Left kidney (tissue), 8 donors: ENCODE measurements at places on chromosomes 6 and 20.

DNA sequence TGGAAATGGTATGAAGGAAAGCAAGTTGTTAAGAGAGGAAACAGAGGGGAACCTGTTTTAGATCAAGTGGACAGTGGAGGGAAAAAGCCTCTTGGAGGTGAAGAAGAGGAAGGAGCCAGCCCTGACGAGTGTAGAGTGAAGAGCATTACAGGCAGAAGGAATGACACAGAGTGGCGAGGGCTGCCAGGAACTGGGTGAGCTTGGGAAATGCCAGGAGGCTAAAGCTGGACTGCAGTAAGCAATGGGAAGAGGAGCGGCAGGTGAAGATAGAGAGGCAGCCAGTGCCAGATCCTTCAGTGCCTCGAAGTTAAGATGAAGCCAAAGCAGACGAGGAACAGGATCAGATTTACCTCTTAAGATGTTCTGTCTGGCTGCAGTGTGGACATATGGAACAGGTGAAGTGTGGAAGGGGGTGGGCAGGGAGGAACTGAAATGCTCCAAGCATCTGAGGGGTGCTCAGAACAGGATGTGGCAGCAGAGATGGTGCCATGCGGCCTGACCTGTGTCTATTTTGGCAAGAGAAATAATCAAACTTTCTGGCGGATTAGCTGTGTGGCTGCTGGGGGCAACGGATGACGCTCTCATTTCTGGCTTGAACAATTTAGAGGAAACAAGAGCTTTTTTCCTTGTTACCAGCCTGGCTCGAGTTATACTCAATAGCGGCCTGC is 748.4 kb downstream of the PTPRT start:
- DNase-seq, result no peak

- DNase-seq, result no peak
These were observed 60.0 kb downstream of the JARID2 start for GRCh38 chr6:15305909-15306308.

DNA sequence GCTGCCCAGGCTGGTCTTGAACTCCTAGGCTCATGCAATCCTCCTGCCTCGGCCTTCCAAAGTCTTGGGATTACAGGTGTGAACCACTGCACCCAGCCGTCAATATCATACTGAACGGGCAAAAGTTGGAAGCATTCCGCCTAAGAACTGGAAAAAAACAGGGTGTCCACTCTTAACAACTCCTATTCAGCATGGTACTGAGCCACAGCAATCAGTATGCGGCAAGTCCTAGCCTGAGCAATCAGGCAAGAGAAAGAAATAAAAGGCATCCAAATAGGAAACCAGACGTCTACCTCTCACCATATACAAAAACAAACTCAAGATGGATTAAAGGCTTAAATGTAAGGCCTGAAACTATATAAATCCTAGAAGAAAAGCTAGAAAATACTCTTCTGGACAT is 83.1 kb downstream of the FKBP5 start:
- no peak for DNase-seq

DNA sequence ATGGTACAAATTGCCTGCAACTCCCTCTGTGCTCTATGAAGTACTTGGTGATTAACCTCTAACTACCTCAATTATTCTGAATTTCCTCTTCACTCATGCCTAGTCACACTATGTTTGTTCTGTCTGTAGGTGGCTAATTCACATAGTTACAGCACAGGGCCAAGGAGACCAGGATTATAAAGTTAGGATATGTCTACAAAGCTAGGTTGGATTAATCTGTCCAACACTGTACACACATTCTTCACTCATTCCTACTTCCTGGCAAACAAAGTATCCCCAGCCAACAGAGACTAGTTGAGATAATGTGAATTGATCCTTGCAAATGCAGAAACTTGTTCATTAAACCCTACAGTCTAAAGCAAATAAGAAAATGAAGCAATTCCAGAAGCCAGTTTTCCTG is 269.8 kb downstream of the HACE1 start:
- no peak for DNase-seq

DNA sequence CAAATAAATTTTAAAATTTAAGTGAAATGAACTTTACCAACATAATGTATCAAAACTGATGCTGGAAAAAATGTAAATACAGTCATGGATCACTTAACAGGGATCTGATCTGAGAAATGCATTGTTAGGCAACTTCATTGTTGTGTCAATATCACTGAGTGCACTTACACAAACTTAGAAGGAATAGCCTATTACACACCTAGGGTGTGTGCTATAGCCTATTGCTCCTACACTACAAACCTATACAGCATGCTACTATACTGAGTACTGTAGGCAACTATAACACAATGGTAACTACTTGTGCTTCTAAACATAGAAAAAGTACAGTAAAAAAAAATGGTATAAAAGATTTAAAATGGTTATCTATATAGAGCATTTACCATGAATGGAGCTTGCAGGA is 104.5 kb downstream of the DCDC2 start:
- DNase-seq, result no peak

GRCh38 chr6:122432816-122433215 is 33.4 kb downstream of the HSF2 start:
- no peak for DNase-seq

- DNase-seq, result peak; percentile 61
These were observed 16.4 kb downstream of the ZNF311 start for GRCh38 chr6:28988536-28989311.

- DNase-seq, result no peak
These were observed 24.6 kb upstream of the RNF217 start for GRCh38 chr6:124937645-124938044.

DNA sequence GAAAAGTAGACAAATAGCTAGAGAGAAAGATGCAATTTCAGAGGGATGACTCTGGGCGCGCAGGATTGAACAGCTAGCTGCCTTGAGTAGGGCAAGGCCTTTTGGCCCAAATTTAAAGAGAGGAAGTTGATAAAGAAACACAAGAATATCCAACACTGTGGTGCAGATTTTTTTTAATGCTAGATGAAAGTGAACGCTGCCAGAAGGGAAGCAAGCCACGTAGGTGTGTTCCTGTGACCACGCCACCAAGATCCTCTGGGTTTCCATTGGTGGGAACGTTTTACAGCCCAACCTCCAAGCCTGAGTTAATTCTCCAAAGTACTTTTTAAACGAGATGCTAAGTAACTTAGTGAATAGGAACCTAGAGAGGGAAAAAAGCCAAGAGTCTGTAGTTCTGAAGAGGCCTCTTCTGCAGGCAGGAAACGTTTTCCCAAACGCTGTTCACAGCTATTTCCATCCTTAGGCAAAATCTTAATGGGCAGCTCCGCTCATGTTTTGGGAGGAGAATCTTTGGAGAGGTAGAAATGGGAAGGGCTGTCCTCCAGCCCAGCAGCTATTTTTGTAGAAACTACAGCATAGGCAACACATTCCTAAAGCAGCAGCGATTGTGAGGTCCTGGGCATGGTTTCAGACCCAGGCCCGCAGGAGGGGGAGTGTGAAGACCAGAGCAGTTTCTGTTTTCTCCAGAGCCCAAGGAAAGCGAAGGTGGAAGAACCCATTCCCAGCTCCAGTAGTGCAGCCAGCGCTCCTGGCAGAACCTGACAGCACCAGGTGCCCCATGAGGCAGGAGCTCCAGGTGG is 8.2 kb downstream of the LY86 start:
- no peak for DNase-seq

DNA sequence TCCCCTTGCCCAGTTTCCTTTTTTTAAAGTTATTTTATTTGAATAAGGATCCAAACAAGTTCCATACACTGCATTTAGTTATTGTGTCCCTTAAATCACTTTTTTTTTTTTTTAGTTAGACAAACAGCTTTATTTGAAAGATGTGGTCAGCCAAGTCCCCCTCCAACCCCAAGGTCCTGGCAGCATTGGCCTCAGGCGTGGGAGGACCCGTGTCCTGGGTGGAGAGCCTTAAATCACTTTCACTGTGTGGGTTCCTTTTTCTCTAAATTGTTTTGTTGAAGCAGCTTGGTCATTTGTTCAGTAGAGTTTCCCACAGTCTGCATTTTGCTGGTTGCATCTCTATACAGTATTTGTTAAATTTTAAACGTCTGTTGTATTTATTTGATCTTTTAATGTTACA is 5.2 kb upstream of the TBCC start:
- no peak for DNase-seq

DNA sequence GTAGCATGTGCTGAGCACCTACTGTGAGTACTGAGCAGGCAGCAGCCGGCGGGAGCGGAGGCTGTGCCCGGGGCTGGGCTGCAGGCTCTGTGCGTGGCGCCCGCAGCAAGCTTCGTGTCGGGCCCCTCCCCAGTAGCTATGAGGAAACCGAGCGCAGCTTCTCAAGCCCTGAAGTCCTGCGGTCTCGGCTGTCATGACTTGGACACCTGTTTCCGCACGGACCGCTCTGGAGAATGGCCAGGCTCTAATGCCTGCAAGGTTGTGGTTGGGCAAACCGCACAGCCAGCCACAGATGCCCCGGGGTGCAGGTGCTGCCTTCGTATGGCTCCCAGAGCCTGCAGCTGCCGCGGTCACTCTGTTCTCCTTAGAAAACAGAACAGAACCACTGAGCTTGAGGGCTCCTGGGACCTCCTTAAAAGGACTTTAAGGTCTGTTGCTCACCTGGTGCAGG is 33.7 kb downstream of the PYGB start:
- no peak for DNase-seq

DNA sequence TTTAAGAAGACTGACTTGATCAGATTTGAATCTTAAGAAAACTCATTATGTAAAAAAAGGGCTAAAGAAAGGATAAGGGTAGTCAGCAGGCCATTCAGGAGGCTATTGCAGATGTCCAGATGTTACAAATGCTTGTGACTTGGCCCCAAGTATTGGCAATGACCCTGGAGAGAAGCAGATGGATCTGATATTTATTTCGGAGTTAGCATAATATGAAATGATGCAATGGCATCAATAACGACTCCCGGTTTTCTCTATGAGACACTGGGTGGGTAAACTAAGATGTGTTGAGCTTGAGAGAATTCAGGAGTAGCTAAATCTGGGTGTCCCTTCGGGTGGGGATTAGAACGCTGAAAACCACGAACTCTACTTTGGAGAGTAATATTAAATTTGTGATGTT is 149.7 kb downstream of the LAMA2 start:
- DNase-seq, result no peak

DNA sequence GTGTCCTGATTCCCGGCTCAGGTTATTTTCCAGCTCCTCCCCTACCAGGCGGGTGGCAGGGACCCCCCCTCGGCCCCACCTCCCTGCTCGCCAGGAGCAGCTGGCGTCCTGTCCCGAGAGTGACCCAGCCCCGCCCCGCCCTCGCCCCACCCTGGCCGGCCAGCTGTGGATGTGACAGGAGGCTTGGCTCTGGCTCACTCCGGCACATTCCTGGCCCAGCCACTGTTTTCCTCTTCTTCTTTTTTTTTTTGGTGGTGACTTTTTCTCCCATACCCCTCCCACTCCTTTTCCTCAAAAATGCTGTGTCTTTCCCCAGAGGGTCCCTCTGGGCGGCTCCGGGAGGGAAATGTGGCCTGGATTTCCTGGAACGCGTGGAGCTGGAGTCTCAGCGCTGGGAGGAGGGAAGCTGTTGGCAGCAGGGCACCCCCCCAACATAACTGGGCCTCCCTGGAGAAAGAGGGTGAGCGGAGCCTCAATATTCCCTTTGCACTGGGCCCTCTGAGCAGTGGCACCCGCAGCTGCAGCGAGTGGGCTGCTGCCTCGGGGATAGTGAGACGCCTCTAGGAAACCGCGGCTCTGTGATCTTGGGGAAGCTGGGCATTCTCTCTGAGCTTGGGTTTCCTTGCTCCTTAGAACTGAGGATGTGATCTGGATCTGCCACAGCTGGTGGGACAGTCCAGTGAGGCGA is 28.3 kb upstream of the CSNK2A1 start:
- peak; percentile 76 for DNase-seq

- DNase-seq, result no peak
These were observed 75.5 kb upstream of the CCDC167 start for GRCh38 chr6:37575221-37575620.

DNA sequence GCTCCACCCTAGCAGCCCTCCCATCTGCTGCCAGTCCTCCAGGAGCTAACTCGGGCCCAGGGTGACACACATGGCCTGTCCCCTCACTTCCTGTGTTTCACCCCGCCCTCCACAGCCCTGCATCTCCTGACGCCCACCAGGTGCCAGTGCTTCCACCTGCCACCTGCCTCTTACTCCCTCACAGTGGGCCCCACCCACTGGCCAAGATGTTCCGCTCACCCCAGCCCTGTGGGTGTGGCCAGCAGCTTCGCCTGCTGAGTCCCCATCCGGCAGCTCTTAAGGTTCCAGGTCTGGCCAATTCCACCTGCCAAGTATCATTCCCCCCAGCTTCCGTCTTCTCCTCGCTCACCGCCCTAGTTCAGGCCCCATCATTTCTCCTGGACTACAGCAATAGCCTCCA is 184.1 kb downstream of the MBOAT1 start:
- no peak for DNase-seq

DNA sequence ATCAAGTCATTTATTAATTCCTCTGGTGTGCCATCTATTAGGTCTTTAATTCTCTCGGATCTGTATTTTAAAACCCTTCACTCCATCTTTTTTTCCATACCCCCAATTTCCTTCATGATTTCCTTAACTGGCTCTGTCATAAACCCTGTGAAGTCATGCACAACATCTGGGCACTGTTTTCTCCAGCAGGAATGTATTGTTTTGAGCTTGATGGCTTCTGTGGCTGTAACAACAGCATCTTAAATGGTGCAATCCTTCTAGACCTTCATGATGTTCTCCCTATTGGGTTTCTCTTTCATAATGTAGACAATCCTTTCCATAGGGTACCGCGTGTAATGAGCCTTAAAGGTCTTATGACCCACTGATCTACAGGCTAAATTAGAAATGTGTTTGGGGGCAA is 29.0 kb downstream of the CDK19 start:
- no peak for DNase-seq

DNA sequence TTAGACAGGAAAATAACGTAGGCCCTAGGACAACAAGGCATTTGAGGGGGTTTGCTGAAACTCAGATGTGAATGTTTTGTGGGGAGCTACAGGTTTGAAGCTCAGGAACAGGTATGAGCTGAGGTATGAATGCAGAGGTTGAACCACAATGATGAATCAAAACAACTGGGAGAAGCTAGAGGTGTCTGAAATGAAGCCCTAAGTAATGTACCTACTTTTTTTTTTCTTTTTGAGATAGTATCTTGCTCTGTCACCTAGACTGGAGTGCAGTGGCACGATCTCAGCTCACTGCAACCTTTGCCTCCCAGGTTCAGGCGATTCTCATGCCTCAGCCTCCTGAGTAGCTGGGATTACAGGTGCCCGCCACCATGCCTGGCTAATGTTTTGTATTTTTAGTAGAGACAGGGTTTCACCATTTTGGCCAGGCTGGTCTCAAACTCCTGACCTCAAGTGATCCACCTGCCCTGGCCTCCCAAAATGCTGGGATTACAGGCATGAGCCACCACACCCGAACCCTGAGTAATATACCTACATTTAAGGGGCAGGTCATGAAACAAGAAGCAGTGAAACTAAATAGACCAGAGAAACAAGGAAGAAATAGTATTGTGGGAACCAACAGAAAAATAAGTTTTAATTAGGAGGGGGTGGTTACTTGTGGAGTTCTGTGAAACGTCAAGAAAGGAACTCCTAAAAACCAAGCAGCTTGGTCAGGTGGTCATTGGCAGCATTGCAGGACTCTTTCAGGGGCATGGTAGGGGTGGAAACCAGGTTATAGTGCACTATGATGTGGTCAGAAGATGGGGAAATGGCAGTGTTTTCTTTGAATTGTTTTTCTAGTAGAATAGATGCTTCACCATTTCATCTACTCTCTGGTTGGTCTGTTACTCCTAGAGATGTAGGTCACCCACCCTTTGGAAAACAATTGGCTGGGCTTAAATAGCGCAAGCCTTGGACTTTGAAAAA is 138.1 kb downstream of the CD164 start:
- no peak for DNase-seq

GRCh38 chr20:33337531-33338165 is 54.6 kb downstream of the BPIFB1 start:
- no peak for DNase-seq
